ENCODE measurements at places on chromosomes 12 and 14.

DNA sequence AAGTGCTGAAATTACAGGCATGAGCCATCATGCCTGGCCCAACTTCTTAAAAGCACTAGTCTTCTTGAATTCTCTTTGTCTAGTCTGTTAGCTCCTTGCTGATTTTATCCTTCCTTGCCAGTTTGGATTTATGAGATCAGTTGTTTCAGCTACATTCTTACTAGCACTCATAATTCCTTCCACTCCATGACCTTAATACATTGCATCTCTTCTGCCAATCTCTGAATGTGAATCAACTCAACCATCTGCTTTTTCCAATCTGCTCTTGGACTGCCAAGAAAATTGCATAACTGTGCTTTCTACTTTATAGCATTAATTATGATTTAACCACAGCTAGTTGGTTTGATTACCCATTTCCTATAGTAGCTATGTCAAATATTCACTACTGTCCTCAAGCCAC lies 14.9 kb upstream of the HEATR5A start:
- no peak for DNase-seq

DNA sequence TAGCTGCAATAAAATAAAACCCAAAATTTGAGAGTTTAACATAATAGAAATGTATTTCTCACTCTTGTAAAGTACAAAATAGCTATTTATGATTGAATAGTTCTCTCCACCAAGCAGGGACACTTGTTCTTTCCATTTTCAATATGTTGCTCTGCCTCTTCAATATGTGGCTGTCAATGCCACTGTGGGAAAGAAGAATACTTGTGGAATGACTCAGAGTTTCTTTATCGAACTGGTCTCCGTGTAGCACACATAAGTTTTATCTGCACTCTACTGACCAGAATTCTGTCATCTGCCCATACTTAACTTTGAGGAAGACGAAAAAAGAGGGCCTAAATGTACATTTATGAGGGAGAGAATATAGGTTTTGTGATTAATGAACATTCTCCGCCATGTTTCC lies 256.9 kb downstream of the ATXN7L3B start:
- no peak for DNase-seq

- no peak for DNase-seq
These were observed 2.2 kb downstream of the SSTR1 start for GRCh38 chr14:38209572-38210557.

GRCh38 chr12:123358035-123358434 lies 6.6 kb downstream of the SBNO1 start:
- DNase-seq, result no peak

DNA sequence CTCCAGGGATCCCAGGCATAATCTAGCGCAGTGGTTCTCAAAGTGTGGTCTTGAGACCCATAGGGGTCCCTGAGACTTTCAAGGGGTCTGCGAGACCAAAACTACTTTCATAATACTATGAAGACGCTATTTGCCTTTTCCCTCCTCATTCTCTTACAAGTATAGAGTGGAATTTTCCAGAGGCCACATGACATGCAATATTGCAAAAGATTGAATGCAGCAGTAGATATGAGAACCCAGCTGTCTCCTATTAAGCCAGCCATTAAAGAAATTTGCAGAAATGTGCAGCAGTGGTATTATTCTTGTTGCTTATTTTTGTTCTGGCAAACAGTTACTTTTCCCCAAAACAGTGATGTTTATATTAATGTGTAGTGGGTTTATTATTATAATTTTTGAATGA lies 62.8 kb downstream of the VWF start:
- no peak for DNase-seq

DNA sequence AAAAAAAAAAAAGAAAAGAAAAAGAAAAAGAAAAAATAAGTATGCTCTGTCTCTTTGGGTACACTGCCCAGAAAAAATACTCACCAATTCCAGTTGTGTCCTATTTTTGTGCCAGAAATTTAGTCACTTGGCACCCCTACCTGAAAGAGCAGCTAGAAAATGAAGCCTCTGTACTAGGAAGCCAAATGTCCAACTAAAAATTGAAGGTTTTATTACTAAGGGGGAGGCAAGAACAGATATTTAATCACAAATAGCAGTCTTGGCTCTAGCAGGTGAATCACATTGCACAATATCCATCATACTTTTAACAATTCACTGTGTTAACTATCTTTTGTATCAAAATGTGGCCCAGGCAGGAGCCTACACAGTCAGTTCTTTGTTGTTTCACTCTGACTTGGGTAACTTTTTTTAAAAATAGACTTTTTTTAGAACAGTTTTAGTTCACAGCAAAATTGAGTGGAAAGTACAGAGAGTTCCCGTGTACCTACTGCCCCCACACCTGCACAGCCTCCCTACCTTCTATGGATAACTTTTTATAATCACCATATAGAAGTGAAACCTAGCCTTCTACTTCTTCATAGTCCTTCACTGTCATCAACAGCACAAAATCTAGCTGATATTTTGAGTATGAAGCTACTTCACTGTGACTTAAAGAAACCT lies 87.1 kb upstream of the ATF7IP start:
- no peak for DNase-seq

DNA sequence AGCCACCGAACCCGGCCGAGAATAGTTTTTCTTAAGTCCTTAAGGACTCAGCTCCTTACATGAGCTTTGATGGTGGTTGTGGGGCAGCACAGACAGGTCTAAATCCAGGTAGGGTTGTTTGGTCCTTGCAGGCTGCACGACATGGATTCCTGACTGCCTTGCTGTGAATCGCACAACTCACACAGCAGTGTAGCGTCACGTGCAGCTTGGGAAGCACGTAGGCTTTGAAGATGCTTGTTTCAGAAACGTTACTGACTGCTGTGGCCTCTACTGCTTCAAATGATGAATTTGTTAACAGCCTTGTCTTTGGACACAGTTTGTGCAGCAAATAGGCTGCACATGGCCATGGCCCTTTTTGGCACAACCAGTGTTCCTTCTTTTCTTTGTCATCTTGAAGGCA lies 29.9 kb downstream of the ZBTB42 start:
- no peak for DNase-seq

DNA sequence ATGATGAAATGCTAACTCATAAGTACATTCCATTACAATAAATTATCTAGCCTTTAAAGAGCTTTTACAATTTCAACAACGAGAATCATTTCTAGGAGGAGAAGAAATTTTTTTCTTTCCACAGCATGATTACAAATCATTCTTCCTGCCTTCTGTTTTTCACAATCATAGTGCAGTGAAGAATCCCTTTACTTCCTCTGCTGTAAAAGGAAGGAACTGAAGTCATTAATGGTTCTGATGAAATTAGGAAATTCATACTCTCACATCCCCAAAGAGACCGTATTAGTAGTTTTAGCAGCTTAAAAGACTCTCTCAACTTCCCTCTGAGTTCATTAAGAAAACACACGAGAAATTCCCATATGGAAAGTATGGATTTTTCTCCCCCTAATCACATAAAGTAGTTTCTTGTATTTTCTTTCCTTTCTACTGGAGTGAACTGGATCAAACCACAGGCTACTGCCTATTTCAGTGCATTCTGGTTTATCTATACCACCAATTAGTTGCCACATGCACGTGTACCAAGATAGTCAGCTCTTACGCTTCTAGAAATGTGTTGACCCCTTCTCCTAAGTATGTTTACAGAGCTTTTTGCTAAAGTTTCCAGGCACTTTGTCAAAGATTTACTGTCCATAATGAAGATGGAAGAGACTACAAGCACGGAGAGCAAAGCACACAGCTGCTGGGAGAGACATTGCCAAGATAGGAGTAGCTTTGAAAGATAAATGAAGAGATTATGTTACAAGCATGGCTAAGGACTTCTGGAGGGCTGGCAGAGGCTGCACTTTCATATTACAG lies 58.9 kb upstream of the KITLG start:
- no peak for DNase-seq

DNA sequence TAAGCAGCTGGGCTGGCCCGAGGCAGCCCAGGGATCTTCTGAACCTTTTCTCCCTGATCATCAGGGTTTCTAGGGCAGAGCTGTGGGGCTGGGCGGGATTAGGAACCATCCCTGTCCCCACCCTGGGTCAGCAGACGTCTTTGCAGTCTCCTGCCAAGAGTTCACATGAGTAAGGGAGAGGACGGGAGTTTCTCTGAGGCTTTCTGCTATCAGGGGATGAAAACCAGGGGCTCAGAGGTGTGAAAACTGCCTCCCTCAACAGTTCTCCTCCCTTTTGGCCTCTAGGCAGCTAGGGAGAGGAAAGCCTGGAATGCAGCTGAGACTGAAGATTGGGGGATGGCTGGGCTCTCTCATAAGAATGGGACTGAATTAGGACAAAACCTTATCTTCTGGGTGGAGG lies 7.9 kb downstream of the ZNF385A start:
- DNase-seq, result no peak

GRCh38 chr12:15151161-15152091 lies 69.8 kb downstream of the RERG start:
- peak; percentile 24 for DNase-seq

DNA sequence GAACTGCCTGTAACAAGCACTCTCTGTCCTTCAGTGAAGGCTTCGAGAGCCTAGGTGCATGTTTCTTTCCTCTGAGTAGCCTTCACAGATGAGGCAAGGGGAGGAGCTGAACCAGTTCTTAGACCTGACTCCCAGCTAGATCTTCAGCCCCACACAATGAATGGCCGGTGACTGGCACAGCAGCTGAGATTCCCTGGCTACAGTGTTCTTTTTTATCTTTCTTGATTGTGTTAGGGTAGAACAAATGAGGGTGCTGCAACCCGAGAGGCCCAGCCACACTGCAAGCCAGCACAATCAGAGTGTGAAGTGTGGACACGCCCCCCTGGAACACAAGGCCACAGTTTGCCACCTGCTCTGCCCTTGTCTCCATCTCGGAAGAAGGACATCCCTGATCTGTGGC lies 19.1 kb upstream of the COL2A1 start:
- DNase-seq, result no peak

DNA sequence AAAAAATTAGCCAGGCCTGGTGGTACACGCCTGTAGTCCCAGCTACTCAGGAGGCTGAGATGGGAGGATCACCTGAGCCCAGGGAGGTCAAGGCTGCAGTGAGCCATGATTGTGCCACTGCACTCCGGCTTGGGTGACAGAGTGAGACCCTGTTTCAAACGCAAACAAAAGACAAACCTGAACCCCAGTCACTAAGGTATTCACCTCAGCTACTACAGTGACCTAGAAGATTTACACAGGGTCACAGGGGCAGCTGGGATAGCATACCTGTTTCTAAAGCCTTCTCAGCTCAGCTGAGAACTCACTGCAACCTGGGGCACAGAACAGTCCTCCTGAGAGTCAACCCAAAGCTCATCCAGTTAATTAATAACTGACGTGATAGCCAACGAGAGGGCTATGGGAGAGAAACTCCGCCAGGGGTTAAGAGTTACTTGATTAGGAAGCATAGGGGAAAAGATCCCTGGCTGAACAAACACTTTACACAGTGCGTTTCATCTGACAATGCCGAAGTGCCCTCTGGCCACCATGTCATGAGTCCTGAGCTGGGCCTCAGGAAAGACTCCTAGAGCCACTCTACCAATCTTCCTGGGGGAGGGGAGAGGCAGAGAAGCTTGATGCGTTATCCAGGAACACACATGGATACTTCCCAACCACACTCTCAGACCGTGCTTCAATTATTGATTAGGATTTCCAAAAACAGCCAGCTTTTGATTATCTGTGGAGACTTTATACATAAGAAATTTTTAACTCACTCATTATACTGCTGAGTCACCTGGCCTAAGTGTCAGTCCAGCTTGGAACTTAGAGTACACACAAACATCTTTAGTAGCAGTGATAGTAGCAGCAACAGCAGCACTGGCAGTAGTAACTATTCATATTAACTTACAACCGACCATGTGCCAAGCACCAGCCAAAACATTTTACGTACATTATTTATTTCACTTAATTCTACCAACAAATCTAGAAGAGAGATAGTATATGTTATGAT lies 48.2 kb downstream of the FOXN3 start:
- no peak for DNase-seq

DNA sequence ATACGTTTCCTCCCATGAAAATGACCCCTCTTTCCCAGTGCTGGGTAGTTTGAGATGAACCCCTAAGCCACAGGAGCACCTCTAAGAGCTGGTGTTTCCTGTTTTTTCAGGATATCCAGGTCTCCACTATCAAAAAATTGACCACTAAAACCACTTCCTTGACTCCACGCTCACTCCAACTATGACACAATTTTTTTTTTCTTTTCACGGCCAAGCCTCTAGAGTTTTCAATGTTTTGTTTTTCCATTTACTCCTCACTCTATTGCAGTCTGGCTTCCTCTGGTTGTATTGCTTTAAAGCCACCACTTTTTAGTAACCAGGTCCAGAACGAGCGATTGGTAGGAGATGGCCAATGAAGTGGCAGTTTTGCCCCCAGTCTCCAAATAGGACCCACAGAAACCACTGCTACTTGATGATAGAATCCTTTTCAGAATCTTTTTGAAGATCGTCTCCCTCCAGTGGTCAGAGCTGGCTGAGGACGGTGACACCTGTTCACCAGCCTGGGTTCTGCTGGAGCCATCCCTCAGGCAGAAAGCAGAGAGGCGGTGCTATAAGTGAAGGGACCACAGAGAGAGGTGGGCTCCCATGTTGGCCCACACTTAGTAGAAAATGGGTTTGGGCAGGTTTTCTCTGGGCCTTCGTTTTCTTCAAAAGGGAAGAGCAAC lies 454.4 kb downstream of the VRK1 start:
- DNase-seq, result peak; percentile 61

- no peak for DNase-seq
These were observed 2.3 kb upstream of the SCNN1A start for GRCh38 chr12:6377667-6377994.

GRCh38 chr12:41932470-41932991 lies 212.1 kb downstream of the GXYLT1 start:
- peak; percentile 98 for DNase-seq

- DNase-seq, result peak; percentile 62
These were observed 63.7 kb downstream of the ZNF664 start for GRCh38 chr12:124036657-124037109.

GRCh38 chr14:102690509-102691286 lies 86.6 kb upstream of the TRAF3 start:
- DNase-seq, result no peak

GRCh38 chr12:119178544-119179334 lies at the start of gene HSPB8:
Gene HSPB8 (plus strand): TSS chr12:119178931. CDS start chr12:119179313, 382 bp downstream.
- no peak for DNase-seq

- no peak for DNase-seq
These were observed 153.6 kb upstream of the NRXN3 start for GRCh38 chr14:78016532-78016931.

- DNase-seq, result peak; percentile 26
These were observed 236.7 kb downstream of the BCL11B start for GRCh38 chr14:99035268-99035667.

DNA sequence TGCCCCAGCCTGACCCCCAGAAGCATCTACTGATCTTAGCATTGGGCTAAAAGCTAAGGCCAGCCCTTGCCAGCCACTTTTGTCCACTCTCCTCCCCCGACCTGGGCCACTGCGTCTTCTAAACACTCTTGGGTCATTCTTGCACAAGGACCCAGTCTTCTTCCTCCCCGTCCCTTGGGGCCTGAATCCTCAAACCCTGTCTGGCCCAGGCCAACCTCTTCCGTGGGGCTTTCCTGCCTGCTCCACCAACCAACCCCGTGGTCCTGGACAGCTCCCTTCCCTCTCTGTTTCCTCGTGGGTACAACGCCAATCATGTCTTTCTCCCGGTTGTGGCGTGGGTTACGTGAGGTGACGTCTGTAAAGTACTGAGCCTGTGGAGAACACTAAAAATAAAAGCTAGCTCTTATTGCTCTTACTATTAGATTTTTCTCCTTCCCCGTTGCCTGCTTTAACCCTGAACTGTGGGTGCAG lies 21.5 kb downstream of the FAM222A start:
- DNase-seq, result no peak

Measured in KBM-7 (cell line).